Fibroblast of villous mesenchyme (primary cell): ENCODE measurements at places on chromosomes 2 and 18. TPM values are rescaled to one million over a fixed set of nuclear protein-coding genes. Genes with fewer than 3 reads are reported as not detected.

DNA sequence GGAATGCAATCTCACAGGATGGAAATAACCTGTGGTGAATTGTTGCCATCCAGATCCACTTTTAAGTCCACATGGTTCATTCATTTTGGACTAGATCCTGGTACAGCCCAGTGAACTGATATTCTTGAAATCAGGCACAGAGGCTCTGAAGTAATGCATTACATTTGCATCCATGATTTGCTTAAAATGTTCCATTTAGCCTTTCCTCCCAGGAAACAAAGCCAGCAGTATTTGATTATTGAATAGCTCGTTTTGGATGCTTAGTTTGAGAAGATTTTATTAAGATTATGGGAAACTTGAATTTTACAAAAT, 995.8 kb upstream of the CDH2 start:
- no peak for DNase-seq

DNA sequence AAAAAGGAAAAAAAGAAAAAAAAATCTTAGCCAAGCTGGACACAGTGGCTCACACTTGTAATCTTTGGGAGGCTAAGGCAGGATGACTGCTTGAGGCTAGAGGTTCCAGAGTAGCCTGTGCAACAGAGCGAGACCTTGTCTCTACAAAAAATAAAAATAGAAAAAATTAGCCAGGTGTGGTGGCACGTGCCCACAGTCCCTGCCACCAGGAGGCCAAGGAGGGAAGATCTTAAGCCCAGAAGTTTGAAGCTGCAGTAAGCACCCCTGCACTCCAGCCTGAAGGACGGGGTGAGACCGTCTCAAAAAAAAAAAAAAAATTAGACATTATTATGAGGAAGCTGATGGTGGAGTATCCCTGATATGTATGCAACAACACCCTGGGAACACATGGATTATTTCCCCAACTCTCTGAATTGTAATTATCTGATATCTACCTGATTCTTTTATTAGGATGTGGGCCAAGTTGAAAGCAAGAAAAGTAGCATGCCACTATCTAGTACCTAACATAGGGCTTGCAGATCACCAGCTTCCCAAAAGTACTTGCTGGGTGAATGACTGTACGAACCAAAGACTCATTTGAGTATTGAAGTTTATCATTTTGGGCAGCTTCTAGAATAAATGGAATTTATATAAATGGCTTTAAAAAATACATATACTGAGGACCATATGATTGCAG, 140.9 kb downstream of the TCF4 start:
- no peak for DNase-seq

DNA sequence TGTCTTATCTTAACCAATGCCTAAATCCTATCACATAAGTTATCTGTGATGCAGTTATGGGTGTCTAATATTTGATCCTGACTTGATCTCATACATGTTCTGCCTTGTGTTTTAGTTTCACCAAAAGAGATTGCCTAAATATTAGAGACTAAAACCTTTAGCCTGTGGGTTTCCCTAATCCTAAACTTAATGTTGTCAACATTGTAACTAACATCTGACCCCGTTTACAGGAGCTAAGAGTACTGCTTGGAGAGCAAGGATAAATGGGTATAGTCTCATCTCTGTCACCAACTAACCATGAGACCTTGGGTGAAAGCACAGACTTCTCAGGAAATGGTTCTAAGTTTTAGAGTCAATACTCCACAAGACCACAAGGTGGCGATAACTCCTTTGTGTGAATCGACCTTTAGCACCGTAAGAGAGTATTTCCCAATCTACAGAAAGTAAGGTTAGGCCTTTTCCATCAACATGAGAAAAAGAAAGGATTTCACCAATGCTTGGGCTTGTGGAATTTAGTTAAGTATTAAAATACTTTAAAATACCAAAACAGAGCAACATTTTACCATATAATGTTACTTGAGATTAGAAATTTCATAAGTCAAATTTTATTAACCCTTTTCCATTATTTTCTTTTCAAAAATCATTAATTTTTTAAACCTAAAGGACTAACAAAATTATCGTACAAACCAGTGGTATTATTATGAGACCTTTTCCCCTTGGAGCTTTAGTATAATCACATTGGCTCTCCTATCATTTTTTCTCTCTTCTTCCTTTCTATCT, 60.5 kb downstream of the G6PC2 start:
- DNase-seq: peak; percentile 81

DNA sequence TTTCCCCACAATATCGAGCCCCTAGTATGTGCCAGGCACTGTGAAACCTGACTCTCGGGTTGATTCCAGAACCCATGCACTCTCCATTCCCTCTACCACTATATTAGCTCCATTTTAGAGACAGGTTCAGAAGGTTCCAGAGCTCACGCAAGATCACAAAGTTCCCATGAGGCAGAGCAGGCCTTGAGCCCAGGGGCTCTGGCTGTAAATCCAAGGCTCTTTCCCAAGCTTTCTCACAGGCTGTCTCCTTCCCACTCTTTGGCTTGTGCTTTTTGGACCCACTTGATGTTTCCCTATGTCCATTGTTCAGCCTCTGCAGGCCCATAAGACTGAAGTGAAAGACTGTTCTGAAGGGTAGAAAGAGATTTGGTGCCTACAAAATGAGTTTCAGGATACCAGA, 15.7 kb downstream of the KIAA2012 start:
- DNase-seq: no peak

DNA sequence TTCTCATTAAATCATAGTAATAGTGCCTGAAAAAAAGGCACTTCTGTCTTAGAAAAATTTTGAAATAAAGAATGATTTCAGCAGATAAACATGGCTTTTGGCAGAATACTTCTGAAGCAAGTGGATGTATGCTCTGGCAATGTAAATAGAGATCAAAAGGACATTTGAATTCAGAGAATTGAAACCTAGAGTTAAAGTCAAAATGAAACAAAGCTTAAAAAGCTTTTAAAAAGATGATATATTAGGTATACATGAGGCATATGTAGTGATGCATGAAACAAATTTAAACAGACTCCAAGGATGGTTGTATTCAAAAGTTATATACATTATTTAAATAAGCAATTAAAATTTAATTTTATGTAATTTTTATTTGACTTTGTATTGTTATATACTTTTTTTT, 1344.5 kb upstream of the TMEFF2 start:
- no peak for DNase-seq

- no peak for DNase-seq
Observed at GRCh38 chr2:54801352-54801751, 77.9 kb downstream of the EML6 start.

DNA sequence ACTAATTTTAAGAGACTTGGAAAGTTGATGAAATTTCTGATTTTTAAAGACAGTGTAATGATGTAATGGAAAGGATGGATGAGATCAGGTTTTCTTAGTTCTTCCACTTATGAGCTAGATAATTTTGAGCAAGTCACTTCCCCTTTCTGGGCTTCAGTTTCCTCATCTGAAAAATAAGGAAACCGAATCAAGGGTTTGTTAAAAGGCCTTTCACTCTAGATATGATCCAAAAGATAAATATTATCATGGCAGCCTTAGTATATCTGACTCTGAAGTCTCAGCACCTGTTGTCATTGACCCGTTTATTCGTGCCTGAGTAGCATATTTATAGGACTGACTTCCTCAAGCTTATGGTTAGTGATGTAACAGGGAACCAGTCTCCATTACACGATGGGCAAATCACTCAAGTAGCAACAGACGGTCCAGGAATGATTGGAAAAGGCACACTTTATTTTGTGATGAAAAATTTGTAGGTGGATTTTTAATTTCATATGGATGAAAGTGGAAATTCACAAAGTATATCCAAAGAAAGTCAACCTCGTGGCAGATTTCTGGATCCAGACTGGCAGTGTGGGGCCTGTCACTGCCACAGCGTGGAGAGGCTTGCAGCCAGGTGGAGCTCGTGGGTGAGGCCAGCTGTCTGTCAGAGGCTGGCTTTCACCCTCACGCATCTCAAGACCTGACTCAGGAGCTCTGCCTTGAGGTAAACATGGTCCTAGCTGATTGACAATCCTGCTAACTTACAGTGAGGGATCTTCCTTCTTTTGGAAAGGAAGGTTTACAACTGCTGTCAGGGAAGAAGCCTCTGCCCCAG, 137.9 kb upstream of the CXCR4 start:
- DNase-seq: no peak

DNA sequence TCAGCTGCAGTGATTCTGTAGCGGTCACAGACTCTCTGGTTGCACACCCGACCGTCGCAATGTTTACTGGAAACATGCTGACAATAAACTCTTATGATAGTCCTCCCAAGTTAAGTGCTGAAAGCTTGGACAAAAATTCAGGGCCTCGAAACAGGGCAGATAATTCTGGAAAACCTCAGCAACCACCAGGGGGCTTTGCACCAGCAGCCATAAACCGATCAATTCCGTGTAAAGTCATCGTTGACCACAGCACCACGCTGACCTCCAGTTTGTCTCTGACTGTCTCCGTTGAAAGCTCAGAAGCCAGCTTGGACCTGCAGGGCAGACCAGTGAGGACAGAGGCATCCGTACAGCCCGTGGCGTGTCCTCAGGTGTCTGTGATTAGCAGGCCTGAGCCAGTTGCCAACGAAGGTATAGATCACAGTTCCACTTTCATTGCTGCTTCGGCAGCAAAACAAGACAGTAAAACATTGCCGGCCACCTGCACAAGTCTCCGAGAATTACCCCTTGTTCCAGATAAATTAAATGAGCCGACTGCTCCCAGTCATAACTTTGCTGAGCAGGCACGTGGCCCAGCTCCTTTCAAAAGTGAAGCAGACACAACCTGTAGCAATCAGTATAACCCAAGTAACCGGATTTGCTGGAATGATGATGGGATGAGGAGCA, 166.1 kb downstream of the ASXL3 start:
- DNase-seq: no peak

DNA sequence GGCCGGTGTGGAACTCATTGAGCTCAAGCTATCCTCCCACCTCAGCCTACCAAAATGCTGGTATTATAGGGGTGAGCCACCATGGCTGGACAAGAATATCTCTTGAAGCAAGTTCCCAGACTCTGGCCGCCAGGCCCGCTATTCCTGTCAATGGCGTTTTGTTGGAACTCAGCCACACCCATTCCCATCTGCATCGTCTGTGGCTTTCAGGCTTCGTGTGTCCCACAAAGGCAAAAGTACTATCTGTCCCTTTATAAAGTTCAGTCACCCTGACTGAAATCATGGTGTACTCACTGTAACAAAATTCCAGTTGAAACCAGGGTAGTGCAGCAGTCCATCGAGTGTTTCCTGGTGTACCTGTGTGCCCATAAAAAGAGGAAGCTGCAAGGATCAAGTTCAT, 96.7 kb downstream of the SH3BP4 start:
- DNase-seq: no peak

GRCh38 chr18:56709463-56709862, 58.3 kb downstream of the WDR7 start:
- DNase-seq: peak; percentile 80

GRCh38 chr18:52402814-52403213, 62.8 kb downstream of the DCC start:
- no peak for DNase-seq

DNA sequence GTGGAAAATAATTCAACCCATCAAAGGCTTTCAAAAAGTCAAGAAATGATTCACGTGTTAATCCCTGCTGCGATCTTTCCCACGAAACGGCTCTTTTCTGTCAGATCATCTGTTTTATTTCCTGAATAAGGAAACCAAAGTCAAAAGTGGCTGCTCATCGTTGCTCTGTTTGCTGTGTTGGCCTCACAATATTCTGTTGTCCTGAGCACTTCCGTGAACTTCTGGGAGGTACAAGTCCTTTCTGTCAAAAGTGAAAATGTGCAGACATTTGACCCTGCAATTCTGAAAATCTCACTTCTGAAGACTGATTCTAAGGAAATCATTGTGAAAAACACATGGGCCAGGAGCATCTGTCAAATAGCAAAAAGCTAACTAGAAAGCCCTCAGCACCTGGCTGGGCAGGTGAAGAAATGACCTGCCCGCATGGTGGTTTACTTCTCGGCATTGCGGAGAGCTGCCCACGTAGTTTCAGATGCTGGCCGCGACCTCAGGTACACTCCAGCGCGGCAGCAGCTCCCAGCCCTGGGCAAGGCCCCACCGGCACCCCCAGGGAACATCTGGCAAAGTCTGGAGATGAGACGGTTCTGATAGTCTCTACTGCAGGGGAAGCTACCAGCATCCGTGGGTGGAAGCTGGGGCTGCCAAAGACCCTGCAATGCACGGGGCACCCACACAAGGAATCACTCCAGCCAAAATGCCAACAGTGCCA, 31.9 kb upstream of the GPC1 start:
- DNase-seq: peak; percentile 30

GRCh38 chr2:43898134-43898837, 59.5 kb downstream of the ABCG8 start:
- no peak for DNase-seq

- DNase-seq: peak; percentile 39
Observed at GRCh38 chr18:54906331-54907185, 52.7 kb downstream of the CCDC68 start.

GRCh38 chr2:46778511-46778910, 137.1 kb downstream of the MCFD2 start:
- no peak for DNase-seq

GRCh38 chr18:69978732-69979715, 31.4 kb upstream of the CD226 start:
- no peak for DNase-seq

DNA sequence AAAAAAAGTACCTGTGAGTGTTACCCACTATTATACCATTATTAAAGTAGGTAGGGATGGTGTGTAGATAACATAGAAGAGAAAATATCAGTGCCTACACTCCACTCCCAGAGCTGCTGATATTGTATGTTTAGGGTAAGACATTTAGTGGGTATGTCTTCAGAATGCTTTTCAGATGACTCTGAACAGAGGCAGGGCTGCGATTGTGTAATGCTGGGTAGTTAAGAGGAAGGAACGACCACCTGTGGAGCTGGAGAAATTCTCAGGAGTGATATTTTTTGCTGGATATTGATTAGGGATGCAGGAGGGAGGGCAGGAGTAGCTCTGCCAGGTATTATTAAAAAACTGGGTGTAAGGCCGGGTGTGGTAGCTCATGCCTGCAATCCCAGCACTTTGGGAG, 2.8 kb downstream of the CNOT11 start:
- peak; percentile 45 for DNase-seq

DNA sequence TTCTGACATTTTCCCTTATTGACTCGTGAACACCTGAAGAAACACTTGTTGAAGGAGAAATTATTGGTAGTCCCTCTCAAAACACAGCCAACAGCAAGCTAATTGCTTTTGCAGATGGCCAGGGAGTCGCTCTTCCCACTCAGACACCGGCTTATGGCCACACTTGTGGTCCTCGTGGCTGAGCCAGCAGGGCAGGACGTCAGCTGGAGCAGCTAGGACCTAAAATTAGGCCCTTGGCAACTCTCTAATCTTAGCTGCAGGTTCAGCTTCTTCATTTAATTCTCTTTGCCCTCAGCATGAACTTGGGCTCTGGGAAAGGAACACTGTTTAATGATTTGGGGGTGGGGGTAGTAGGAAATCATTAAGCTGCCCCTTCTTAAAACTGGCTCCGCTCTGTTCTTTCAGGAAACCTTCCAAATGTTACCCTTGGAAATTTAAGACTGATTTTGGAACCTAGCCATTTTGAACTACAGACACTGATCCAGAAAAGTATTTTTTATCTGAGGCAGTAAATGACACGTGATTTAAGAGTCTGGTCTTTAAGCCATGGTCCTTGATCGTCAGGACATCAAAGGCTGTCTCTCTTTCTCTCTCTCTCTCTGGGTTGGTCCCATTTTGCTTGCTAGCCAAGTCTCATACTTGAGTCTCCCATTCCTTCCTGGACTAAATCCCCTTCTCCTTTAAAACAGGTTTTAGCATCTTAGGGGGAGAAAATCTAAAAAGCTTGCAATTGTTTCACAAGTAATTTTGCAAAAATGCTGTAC, 77.5 kb downstream of the CDK15 start:
- no peak for DNase-seq

Gene CNTNAP5
- total RNA-seq: not detected in 2 replicates

Gene OTOS
- total RNA-seq: not detected in 2 replicates

Gene GFPT1
- total RNA-seq: 55.4 and 75.1 TPM in 2 replicates

Gene OSBPL1A
- total RNA-seq: 23.3 and 24.5 TPM in 2 replicates

Gene SPRED2
- 9.5 and 10.0 TPM in 2 replicates for total RNA-seq

Gene APOB
- total RNA-seq: under 0.01 TPM in 2 replicates
